ENCODE measurements at places on chromosomes 6 and 20.

DNA sequence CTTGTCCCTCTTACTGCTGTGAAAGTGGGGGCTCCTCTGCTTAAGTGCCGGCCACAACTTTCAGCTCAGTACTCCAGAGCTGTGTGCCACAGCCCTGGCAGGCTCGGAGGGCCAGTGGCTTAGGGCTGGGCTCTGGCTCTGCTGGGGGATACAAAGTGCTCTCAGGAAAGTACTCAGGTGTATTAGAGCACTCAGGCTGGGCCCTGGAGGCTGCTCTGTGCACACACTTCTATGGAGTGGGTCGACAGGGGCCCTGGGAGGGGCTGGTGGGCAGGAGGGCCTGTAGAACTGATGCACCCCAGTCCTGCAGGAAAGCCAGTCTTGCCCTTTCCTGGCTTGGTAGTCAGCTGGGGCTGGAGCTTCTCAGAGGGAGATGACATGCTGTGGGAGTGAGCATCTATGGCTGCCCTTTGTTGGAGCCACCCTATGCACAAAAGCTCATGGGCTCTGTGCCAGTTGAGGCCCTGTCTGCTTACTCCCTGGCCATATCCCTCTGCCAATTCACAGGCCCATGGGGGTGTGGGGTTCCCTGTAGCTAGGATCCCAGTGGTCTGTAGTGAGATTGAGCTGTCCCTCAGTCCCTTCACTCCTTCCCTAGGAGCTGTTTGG, 22.0 kb downstream of the CENPW start:
- DNase-seq = no peak

DNA sequence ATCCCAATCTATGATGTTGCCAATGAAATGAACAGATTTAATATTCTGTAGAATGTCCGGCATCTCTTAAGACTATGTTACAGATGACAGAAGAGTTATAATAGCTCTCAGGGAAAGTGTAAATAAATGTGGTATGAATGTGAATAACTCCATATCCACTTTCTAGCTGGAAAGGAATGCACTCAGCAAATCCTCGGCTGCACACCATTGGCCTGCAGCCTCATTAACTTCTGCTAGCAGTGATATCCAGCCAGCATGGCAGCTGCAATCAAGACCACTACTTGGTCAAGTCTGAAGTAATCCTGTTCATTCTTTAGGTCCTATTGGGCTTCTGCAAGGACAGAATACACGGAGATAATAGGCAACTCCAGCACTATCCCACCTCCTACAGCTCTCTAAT, 17.3 kb upstream of the MICA start:
- DNase-seq = no peak

- DNase-seq = no peak
These were observed 289.8 kb upstream of the PREP start for GRCh38 chr6:105692613-105693215.

DNA sequence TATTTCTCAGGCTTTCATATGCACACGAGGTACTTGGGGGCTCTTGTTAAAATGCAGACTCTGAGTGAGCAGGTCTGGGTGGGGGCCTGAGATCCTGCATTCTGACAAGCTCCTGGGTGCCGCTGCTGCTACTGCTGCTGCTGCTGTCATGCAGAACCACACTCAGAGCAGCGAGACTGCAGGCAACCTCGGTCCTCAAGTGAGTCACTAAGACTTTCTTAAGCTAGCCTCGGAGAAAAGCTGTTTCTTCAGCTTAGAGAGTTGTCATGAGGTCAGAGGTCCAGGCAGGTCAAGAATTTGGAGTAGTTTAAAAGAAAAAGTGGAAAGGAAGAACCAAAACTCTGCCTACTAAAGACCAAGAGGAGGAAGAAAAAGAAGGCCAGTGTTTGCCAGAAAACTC, 92.9 kb downstream of the SPTLC3 start:
- no peak for DNase-seq

DNA sequence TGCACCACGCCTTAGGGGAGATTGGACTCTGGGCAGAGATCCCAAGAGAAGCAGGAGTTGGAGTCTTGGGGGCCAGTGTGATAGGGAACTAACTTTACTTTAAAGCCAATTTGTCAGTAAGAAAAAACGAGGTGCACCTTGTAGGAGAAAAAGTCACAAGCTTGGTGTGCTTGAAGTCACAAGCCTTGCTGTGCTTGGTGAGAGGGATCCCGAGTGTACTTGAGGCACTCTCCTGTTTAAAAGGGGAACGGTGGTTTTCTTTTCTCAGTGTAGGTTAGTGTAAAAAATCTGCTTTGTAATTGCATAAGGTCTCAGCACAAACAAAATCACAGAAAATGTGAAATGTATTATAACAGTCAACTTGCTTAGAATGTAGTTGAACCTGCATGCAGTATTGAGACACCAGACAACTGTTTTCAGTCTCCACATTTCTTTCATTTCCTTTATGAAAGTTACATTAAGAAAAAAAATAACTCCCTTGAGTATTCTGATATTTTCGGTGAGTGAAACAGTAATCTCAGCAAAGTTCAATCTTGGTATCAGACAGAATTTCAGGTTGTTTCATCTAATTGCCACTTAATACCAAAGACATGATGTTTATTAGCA, 111.1 kb upstream of the DUSP22 start:
- DNase-seq = no peak

DNA sequence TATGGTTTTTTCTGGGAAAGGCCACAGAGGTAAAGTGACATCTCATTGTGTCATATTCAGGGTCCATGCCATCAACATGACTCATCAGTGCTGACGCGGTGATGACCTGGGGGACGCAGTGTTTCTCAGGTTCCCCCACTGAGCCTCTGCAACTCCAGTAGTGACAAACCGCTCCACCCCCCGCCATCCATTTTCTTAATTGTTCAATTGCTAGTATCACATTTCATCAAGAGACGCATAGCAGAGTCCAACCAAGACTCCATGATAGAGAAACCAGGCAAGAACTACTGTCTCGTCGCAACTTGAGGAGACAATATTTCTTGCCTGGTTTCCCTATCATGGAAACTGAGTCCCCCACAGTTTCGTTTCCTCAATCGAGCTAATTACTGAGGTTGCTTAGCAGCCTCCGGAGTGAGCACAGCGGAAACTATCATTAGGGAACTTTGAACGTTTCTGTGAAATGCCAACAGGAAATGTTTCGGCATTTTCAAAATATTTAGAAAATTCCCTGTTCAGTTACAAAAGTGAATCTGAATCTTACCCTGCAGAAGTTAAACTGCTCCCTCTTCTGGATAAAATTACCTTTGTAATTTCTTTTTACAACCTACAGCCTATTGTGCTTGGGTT, 12.2 kb upstream of the SERPINB1 start:
- no peak for DNase-seq

- no peak for DNase-seq
These were observed 3.4 kb downstream of the BNIP5 start for GRCh38 chr6:36333171-36333895.

DNA sequence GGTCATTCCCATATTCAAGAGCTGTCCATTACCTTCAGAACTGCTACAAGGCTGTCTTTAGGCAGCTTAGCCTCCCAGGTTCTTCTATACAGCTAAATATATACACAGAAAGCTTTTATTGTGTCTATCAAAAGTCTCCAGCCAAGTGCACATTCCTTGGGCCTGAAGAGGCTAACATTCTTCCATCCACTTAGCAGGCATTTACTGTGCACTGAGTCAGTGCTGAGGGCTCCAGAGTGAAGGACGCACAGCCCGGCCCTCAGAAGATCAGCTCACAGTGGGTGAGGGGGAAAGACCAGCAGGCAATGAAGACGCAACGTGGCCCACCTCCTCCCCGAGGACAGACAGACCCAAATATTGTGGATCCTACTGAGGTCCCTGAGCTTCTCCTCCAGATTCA, 569.9 kb downstream of the CDH26 start:
- no peak for DNase-seq

DNA sequence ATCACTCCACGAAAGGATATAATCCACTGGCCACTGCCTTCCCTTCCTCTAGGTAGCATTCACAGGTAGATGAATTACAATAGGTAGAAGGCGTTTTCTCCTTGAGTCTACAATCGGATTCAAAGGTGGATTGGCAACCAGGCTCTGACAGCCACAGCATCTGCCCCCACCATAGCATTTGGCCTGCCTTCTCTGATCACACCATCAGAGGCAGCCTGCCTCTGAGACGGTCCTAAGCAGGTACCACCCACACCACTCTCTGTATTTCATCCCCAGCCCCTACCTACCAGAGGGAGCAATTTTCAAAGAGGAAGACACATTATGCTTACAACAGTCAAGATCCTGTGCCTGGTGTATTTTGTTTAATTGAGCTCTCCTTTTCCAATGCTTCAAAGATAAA, 210.5 kb upstream of the SPTLC3 start:
- DNase-seq = no peak

DNA sequence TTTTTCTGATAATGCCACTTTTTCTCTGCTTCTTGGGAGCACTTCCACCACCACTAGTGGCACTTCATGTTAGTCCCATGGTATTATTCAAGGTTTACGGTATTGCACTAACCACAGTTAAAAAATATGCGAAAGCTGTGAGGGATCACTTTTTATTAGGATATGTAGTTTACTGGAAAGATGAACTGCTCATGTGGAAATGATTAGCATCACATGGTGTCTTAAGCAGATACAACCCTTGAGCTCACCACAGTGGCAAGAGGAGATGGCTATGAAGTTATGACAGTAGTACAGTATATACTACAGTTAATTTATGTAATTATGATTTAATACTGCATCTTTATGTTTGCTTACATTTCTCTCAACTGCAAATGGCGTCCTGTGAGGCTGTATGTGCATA, 134.5 kb upstream of the HMGN3 start:
- no peak for DNase-seq

GRCh38 chr6:41150671-41151070, 3.5 kb downstream of the TREML1 start:
- DNase-seq = no peak

DNA sequence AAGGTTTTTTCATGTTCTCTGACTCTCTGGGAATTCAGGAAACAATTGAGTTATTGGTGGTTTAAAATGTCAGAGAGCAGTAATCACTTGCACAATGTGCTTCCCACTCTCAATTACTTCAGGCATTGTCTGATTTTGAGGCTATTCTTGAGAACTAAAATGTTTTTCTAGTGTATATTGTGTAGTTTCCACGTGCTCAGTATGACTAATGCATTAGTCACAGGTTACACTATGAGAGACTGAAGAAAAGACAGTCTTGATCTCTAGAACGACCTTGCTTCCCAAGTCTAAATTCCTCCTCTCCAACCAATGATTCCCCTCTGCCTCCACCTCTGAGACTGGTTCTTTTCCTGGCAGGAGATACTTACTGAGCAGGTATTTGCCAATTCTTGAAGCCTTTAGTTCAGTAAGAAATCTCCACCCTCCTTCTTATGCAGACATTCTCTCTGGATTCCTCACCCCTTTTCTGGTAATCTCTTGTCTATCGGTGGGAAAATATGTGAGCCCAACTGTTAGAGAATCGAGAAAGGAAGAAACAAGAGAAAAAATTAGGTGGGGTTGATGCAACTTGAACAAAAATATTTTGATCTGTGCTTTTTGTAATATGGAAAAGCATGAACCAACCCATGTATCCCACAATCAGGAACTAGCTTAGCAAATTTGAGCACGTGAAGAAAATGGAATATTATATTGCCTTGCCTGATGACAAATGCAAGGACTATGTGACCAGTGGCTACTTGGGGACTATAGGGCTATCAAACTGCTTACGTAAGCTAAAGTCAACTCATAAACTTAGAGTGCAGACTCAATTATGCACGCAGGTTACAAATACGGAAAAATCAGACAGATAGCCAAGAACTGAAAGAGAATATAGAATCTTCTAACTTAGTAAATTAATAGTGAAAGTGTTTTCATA, 61.1 kb upstream of the SLC22A16 start:
- no peak for DNase-seq

GRCh38 chr6:114747995-114748625, 405.3 kb upstream of the HS3ST5 start:
- DNase-seq = peak; percentile 58

All from endothelial cell (in vitro differentiated cells).